Stimulated activated CD8-positive, alpha-beta memory T cell treated with anti-CD3 and anti-CD28 coated beads, Interleukin-12 subunit alpha, Interleukin-12 subunit beta, amount 100 ng/mL, for 4 hours (primary cell): ENCODE measurements at places on chromosomes 12 and 14.
A peak's percentile ranks its signal among the peaks of the same experiment; 100 is the strongest.

DNA sequence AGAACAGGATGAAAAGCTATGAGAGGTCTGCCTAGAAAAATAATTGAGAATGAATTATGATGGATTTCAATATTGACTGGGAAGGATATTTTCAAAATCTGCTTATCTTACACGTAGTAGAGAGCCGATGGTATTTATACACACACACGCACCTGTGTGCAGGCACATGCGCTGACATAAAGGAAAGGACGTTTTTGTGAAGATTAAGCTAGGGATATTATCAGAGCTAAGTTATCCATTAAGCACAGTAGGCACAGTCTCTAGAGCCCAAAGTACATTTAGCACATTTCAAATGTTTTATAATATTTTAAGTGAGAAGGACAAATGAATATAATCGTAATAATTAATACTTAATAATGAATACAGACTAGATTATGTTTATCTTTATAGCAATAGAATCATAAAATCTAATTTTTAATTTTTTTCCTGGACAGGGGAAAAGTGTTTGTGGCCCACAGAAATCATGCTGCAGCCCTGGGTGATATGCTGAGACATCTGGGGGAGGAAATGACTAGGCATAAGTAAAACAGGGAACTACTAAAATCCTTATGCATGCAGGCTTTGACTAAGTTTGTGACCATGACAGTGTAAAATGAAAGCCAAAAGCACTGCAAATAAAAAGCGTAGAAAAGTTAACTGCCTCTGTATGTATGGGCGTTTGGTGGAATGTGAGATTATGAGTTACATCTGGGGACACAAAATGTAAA, 146.1 kb downstream of the KITLG start:
- DNase-seq = no peak

DNA sequence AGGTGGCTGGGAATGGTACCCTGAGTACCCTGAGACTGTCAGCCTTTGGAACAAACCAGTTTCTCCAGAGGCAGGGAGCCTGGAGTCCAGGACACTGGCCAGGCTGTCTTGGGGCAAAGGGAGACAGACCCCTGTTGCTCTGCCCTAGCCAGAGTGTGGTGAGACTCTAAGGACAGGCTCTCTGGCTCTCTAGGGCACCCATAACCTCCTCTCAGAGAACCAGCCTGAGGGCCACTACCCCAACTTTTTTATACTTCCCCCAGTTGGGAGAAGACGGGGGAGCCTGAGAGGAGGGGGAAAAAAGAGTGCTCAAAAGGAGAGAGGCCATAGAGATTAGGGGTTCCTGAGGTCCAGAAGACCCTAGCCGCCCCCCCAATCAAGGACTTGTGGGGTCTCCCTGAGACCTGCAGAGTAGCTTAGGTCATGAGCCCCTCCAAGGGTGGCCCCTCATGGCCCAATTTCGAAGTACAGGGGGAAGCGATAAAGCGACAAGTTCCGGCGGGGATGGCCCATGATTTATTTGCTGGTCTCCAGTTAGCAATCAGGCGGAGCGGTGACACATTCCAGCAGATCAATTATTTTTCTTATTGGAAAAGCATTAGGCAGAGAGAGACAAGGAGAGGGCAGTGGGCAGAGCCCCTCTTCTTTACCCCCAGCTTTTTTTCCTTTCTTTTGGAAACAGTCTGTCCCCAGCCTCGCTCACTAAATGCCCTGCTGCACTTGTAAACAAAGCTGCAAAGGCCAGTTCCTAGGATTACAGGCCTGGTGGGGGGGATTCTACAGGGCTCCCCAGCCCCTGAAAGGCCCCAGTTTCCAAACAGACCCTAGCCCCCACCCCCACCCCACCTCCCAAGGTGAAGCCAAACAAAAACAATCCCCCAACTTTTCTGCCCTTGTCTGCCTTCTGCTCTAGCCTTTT, 1.5 kb downstream of the HOXC8 start:
- no peak for DNase-seq

DNA sequence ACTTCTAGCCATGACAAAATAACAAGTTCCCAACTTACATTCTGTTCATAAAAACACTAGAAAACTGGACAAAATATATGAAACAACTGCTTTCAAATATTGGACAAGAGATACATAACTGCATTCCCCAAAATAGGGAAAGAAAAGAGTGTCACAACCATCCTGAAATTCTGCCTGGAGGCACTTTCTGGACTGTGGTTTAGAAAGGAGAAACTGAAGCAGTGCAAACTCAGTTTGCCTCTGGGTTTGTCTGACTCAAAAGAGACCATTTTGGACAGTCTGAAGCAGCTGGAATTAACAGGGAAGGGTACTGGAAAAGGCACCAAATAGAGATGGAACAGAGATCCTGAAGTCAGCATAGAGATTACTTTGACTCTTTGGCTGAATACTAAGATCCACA, 11.3 kb upstream of the SYT1 start:
- DNase-seq = no peak

DNA sequence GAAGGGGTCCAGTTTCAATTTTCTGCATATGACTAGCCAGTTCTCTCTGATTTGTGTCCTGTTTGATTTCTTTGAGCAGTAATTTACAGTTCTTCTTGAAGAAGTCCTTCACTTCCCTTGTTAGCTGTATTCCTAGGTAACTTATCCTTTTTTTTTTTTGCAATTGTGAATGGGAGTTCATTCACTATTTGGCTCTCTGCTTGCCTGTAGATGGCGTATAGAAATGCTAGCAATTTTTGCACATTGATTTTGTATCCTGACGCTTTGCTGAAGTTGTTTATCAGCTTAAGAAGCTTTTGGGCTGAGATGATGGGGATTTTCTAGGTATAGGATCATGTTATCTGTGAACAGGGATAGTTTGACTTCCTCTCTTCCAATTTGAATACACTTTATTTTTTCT, 77.6 kb upstream of the NID2 start:
- no peak for DNase-seq

- no peak for DNase-seq
Measured at GRCh38 chr12:95663525-95663924, 112.2 kb upstream of the USP44 start.

DNA sequence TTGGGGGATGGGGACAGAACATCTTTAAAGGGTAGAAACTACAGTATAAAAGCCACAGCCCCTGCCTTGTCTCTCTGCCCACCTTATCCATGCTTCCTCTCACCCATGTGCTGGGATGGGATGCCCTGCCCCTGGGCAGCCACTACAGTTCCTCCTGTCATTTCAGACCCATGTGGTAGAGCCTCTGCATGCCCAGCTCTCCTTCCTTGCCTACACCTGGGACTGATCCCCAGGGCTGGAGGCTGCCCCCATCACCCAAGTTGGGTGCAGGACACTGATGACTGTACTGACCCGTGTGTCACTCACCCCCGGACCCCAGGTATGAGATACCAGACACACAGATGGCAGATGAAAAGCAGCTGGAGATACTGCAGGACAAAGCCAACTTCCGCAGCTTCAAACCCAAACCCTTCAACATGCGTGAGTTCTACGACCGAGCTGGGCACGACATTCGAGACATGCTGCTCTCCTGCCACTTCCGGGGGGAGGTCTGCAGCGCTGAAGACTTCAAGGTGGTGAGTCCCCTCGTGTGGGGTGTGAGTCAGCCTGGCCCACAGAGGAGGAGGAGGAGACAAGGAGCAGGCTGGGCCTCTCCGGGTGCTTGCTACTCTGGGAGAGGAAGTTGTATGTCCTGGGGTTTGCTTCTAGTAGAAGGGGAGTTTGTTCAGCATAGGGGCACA, 2.2 kb downstream of the ASIC1 start:
- DNase-seq = peak; percentile 47

- no peak for DNase-seq
Measured at GRCh38 chr12:75341873-75342272, 7.4 kb downstream of the GLIPR1L1 start.

DNA sequence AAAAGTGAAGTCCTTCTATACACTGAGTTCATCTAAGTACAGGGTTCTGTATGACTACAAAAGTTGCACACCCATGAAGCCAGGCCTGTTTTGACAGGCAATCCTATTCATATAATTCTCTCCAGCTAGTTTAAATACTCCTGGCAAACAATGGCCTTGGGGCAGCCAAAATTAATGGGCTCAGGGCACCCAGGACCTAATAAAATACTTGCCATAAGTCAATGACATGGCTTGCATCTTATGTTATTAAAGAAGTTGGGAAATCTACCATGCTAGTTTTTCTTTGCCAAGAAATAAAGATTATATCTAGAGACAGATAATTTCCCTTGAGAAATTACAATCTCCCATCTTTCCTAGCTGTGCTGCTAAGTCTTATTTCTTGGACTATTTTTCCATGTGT, 11.1 kb upstream of the TMTC1 start:
- DNase-seq = no peak

DNA sequence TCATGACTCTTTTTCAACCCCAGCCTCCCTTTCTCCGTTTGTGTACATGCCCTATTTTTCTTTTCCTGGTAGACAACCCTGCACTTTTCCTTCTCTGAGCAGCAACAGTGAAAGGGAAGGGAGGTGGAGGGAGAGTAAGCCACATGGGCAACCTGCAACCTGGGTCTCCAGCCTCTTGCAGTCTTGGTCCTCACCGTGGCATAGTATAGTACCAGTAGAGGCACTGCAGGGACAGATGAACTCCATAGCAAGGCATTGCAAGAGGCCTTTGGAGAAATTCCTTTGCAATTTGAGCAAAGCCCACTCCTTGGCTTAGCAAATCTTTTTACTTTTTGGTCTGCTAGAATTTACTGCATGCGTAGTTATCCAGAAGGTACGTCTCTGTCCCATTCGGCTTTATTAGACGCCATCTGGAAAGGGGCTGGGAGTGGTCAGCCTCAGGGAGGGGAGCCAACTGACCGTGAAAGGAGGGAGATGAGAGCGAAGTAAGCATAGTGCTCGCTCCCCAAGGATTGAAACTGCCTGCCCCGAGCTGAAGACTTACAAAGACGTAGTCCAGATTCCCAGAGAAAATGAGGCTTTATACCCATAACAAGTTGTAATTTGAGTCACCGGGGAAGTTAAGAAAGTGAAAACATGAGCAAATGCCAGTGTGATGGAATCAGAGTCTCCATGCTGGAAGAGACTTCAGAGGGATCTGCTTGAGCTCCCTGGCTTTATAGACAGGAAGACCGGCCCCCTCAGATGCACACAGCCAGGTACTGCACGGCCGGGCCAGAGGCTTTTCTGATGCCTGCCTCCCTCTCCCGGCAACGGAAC, 332.0 kb downstream of the CACNA1C start:
- DNase-seq = no peak

DNA sequence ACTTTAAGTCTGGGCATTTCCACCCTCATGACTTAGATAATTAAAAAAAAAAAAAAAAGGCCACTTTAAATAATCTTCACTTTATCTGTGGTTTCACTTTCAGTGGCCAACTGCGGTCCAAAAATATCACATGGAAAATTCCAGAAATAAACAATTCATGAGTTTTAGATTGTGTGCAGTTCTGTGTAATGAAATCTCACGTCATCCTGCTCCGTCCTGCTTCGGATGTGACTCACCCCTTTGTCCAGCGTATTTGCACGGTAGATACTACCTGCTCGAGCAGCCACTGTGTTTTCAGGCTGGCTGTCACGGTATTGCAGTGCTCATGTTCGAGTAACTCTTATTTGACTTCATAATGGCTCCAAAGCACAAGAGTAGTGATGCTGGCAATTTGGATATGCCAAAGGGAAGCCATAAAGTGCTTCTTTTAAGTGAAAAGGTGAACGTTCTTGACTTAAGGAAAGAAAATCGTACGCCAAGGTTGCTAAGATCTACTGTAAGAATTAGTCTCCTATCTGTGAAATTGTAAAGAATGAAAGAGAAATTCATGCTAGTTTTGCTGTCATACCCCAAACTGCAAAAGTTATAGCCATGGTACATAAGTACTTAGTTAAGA, 2.4 kb downstream of the E2F7 start:
- DNase-seq = no peak

GRCh38 chr12:126337556-126338441, 1272.6 kb downstream of the AACS start:
- no peak for DNase-seq

- no peak for DNase-seq
Measured at GRCh38 chr12:46395388-46395787, 22.8 kb upstream of the SLC38A2 start.

DNA sequence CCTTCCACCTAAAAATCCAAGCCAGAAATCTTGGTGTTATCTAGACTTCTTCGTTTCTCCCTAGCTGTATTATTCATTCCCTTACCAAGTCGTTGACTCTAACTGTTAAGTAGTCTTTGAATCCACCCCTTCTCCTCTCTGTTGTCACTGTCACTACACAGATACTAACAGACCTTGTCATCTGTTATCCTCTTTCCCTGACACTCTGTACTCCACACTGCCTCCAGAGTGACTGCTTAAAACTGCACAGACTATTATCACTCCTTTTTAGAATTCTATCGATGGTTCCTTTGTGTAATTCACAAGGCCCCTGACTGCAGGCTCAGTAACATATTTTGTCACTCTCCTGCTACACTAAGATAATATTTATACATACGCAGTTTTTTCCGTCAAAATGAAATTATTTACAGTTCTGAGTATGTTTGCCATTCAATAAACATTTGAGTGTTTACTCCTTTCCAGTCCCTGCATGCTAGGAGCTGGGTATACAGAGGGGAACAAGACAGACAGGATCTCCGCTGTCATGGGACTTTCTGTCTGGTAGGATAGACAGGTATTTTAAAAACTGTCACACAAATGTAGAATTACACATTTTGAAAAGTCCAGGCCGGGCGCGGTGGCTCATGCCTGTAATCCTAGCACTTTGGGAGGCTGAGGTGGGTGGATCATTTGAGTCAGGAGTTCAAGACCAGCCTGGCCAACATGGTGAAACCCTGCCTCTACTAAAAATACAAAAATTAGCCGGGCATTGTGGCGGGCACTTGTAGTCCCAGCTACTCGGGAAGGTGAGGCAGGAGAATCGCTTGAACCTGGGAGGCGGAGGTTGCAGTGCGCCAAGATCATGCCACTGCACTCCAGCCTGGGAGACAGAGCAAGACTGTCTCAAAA, 3.8 kb downstream of the MARS1 start:
- DNase-seq = no peak

- no peak for DNase-seq
Measured at GRCh38 chr14:91232052-91232451, 12.5 kb downstream of the GPR68 start.

DNA sequence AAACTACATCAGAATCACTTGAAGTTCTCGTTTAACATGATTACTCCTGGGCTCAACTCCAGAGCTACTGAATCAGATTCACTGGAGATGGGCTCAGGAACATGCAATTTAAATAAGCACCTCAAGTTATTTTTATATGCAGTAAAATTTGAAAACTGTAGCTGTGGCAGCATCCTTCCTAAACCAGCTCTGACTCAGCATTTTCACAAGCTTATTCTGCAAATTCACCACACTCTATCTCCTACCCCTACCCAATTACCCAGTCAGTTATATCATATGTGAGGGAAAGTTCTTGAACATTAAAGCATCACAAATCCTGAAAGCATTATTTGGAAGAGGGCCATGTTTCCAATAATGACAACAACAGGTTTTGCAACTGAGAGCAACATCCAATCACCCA, 24.2 kb upstream of the LRRC9 start:
- no peak for DNase-seq

- DNase-seq = no peak
Measured at GRCh38 chr14:96038558-96038919, 623 bp upstream of the C14orf132 start.

GRCh38 chr12:81253360-81253759, 175.5 kb downstream of the ACSS3 start:
- no peak for DNase-seq

- no peak for DNase-seq
Measured at GRCh38 chr14:22412926-22413411, 176.1 kb downstream of the DAD1 start.
